ENCODE measurements at places on chromosomes 16 and 17.

GRCh38 chr16:53629151-53629550 is 74.5 kb downstream of the RPGRIP1L start:
- no peak for DNase-seq

DNA sequence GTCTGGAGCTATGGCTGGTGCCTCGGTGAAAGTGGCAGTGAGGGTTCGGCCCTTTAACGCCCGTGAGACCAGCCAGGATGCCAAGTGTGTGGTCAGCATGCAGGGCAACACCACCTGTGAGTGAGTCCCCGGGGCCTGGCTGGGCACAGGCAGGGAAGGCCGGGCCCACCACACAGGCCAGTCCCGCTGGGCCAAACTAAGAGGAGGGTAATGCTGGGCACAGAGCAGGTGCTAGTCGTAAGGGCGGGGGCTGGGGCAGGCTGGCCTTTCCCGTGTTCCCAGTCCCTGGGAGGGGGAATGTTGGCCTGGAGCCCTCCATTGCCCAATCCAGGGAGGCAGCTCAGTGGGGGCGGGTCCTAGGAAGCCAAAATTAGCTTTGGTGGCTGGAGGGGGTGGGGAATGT is 2.5 kb downstream of the KIF1C start:
- no peak for DNase-seq

DNA sequence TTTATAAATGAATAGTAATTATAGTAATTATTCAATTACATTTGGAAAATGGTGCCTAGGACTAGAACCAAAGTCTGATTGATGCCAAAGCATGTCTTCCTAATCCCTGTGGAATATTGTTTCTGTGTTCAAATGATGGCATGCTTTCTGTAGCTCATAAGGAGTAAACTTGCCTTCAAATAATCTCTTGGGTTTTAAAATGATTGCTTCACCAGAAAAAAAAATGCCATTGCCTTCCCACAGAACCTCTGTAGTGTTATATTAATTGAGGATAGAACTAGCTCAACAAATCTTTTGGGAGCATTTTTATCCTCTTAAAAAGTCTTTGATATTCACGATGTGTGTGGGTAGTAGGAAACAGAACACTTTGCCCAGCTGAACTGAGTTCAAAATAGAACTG is 7.7 kb upstream of the TMEM100 start:
- no peak for DNase-seq

GRCh38 chr16:29730649-29731048 is 15.1 kb downstream of the C16orf54 start:
- DNase-seq = no peak

GRCh38 chr17:11852912-11853311 is 144.4 kb downstream of the ZNF18 start:
- no peak for DNase-seq

DNA sequence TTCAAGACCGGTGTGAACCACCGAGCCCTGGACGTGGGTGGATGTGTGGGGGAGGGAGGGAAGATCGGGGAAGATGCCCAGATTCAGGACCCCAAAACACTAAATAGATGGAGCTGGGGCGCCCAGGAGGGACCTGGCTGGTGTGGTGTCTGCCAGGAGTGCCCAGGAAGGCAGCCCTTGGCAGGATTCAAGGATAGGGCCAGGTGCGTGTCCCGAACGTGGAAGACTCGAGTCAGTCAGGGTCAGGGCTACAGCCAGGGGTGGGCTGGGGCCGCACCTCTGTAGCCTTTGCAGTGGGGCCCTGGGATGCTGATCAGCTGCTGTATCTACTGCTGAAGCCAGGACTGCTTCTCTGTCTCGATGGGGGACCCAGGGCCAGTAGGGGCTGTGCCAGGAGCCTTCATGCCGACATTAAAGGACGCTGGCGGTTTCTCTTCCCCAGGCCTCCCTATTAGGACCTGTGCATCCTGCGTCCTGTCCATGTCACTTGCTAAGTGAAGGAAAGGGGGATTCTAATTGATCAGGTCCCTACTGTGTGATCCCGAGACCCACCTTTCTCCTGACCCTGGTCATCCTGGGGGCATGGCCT is 13.1 kb downstream of the KDM8 start:
- DNase-seq = no peak

DNA sequence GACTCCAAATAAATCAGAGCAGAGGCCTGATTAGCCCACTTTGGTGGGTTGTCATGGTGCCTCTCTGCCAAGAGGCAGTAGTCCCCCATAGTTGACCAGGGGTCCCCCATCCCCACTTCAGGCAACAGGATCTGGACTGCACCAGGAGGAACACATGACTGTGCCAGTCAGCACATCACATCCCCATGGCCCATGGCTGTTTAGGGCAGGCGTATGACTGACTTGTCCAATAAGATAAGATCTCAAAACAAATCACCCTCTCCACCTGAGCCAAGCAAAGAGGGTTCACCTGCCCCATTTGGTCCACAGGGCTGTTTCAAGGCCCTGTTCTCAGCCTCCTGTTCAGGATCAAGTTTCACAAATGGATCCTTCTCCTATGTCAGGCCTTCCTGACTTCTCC is 93.3 kb downstream of the C16orf78 start:
- no peak for DNase-seq

DNA sequence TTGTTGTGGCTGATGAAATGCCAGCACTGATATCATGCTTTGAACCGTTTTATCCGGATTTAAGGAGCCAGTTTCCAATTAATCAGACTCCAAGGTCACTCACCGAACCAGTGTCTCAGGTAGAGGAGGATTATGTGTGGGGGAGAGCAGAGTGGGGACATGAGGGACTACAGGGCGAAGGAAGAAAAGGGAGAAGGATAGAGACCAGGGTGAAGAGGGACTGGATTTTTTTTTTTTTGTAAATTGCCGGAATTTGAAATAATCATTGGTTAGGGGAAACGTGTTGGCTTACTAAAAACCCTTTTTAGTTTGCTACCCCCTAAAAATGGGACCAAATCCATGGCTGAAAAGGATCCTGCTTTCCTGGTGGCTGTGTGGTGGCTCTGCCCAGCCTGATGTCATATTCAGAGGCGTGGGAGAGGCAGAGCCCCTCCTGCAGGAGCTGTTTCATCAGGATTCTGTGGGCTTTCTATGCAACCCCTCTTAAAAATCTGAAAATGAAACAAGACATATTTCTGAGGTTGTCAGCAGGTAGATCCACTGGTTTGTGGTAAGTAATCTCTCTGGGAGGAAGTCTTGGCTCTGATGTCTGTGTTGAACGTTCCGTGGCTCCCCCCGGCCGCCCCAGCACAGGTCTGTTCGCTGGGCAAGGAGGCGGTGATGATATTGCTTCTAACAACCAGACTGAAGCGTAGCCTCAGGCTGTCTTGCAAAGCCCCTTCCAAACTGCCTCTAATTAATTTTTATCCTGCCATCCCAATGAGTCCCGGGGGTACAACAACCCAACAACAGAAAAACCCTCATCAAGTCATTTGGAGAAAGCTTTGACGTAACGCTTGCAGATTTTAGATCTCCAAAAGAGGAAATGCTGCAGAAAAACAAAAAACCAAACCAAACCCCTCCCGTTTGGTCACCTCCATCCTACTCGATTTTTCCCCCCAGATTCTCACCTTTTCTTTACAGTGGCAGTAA is 143.0 kb upstream of the ZFHX3 start:
- DNase-seq = no peak

GRCh38 chr17:11644265-11645212 is 46.3 kb downstream of the DNAH9 start:
- DNase-seq = peak; percentile 65

DNA sequence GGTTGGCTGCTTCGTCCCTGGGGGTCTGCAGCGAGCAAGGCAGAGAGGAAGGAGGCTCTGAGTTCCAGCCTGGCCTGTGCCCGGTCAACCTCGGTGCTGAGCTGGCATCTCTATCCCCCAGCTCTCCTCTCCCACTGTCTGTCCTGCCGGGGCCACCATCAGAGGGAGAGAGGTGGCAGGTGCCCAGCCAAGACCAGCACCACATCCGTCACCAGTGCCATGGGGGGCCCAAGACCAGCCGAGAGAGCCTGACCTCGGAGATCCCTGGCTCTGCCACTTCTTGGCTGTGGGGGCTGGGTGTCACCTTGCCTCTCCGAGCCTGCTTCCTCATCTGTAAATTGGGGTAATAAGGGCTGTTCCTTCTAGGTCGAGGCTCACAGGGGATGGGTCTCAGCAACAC is 560 bp upstream of the P2RX1 start:
- DNase-seq = no peak

DNA sequence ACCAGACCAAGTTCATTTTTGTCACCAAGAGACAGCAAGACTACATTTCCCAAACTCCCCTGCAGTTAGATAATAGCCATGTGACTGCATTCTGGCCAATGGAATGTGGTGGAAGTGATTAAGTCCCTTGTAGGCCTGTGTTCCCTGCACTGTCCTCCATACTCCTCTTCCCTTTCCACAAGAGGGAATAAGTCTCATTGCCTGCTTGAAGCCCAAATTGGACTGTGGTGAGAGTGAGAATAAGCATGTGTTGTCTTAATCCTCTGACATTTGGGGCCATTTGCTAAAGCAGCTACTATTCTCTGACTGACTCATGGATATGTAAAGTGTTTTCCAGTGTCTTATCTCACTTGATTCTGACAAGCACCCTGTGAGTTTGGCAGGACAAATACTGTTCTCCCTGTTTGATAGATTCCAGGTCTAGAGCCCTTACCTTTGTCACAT is 20.7 kb downstream of the PIK3R6 start:
- DNase-seq = no peak

GRCh38 chr16:67833030-67833414 is 9.1 kb upstream of the THAP11 start:
- DNase-seq = no peak

GRCh38 chr17:45410144-45411091 is 22.3 kb downstream of the ARHGAP27 start:
- DNase-seq = no peak

- no peak for DNase-seq
These were observed 65.7 kb downstream of the KANSL1 start for GRCh38 chr17:46127524-46127923.

GRCh38 chr16:50202926-50203624 is 50.0 kb downstream of the TENT4B start:
- peak; percentile 74 for DNase-seq

- DNase-seq = no peak
These were observed 185.3 kb downstream of the CCDC182 start for GRCh38 chr17:57559634-57560318.

GRCh38 chr16:68232335-68232734 is 3.6 kb downstream of the ESRP2 start:
- no peak for DNase-seq

- no peak for DNase-seq
These were observed 33.5 kb upstream of the SKAP1 start for GRCh38 chr17:48463526-48463925.

DNA sequence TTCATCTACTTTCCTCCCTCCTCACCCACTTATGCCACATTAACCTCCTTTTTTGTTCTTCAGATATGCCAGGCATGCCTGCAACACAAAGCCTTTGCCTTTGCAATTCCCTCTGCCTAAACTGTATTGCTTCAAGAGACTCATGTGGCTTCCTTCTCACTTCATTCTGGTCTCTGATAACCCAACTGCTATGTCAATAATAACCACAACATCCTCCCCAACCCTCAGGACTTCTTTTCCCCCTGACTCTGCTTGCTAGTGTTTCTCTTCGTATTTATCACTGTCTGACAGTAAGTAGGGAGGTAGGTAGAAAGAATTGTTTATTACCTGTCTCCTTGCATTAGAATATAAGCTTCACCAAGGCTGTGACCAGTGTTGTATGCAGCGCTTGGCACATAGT is 22.4 kb downstream of the RBL2 start:
- no peak for DNase-seq

GRCh38 chr17:44218344-44219107 is 949 bp downstream of the UBTF start:
- DNase-seq = peak; percentile 69

DNA sequence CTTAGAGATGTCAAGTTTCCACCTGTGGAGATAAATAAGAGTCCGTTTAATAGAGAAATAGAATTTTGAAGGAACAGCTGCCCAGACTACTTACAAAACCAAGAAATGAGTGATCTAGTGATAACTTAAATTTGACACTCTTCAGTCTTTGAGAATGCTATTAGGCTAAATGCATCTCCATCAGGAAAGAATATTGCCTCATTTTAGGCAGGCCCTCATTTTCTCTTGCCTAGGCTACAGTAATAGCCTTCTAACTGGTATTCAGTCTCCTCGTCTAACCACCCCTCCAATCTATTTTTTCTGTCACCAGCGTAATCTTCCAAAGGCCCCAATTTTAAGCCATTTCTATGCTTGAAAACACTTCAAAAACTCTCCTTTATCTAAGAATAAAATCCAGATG is 537.8 kb upstream of the CA10 start:
- no peak for DNase-seq

GRCh38 chr17:43652124-43652480 is 9.6 kb downstream of the MEOX1 start:
- no peak for DNase-seq

GRCh38 chr17:78617511-78618061 is 40.4 kb upstream of the DNAH17 start:
- no peak for DNase-seq

GRCh38 chr17:60817192-60817591 is 139.5 kb downstream of the BCAS3 start:
- DNase-seq = no peak

DNA sequence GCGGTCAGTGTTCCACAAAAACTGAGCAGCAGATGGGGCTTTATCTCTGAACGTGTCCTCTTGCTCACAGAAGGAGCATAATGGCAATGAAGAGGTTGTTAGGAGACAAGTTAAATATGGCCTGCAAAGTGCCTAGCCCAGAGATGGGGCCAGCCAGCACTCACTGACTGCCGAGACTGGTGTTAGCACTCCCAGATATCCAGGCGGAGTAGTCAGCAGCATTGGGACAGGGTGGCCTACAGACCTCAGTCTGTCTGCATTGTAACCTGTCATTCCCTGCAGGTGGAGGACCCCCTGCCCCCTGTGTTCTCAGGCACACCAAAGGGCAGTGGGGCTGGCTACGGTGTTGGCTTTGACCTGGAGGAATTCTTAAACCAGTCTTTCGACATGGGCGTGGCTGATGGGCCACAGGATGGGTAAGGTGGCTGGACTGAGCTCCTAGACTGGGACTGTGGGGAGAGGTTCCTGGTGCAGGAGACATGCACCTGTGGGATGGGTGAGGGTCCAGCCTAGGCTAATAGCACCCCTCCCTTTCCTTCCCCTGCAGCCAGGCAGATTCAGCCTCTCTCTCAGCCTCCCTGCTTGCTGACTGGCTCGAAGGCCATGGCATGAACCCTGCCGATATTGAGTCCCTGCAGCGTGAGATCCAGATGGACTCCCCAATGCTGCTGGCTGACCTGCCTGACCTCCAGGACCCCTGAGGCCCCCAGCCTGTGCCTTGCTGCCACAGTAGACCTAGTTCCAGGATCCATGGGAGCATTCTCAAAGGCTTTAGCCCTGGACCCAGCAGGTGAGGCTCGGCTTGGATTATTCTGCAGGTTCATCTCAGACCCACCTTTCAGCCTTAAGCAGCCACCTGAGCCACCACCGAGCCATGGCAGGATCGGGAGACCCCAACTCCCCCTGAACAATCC is 4.2 kb downstream of the MFAP4 start:
- DNase-seq = no peak
